Colonic mucosa (tissue), 4 donors: ENCODE measurements at places on chromosomes 5 and 9.

DNA sequence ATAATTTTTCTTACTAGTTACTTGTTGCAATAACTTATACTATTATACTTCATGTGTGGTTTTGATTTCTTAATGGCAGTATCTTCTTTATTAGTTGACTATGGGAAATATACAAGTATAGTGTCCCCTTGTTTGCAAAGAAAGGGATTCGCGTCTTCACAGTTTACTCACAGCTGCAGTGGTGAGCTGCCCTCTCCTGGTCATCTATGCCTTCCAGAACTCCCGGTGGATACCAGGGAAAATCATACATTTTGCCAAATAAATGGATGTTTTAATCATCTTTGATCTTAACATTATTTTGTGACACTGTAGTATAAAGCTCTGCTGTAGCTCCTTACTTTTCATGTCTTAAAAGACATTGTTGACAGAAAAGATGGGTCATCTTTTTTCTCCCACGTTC, 142.0 kb downstream of the ZCCHC7 start:
- DNase-seq, result no peak

DNA sequence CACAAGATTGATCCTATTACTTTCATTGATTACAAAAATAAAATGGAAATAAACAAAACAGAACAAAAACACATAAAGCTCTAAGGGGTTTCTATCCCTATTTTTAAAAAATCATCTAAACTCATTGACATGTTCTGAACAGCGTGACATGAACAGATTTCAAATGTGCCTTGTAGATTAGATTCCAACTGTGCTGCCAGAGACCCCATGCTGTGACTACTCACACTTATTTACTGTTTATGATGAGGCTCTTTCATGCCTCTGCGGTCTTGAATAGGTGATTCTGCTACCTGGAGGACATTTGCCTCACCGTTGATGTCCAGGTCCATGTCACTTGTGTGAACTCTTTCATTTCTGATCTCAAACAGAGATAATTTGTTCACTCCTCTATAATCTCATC, 990.2 kb downstream of the CDH12 start:
- DNase-seq, result no peak

GRCh38 chr9:68941780-68942459, 72.0 kb downstream of the PRKACG start:
- no peak for DNase-seq

- no peak for DNase-seq
Observed at GRCh38 chr5:23631302-23632045, 124.1 kb downstream of the PRDM9 start.

DNA sequence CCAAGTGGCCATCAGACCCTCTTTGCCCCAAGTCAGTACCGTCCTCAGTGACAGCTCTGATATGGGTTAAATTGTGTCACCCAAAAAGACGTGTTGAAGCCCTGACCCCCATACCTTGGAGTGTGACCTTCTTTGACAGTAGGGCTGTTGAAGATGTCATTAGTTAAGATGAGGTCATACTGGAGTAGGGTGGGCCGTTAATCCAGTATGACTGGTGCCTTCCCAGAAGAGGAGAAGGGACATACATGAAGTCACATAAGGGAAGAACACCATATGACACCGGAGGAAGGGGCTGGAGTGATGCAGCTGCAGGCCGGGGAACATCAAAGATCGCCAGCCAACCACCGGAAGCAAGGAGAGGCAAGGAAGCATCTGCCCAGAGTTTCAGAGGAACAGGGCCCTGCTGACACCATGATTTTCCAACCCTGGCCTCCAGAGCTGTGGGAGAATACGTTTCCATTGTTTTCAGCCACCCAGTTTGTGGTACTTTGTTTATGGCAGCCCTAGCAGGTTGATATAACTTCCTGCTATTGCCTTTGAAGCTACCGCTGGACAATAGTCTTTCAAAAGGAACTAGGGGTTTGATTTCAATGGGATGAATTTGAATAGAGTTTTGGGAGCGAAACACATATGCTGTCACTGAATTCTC, 36.4 kb upstream of the CPEB4 start:
- no peak for DNase-seq

DNA sequence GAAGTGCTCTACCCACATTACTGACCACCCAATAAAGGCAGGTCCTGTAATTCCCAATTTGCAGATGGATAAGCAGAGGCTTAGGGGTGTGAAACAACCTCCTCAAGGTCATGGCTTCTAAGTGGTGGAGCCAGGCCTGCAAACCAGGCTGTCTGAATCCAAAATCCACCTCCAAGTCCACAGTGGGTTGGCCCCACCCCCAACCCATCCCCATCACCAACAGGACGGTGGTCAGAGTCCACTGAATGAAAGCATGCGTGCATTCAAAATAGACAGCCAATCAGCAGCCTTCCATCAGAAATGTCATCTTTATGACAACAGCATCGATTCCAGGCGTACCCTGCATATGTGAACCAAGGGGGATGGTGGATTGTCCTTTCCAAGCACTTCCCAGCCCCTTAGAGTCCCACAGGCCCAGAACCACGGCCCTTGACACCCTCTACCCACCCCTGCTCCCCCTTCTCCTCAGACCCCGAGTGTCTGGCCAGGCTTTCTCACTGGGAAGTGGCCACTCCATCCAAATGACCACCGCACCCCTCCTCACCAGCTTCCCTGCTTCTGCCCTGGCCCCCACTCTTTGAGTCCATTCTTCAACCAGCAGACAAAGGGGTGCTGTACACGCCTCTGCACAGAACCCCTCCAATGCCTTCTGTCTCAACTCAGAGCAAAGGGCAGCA, 133.1 kb downstream of the KCNIP1 start:
- no peak for DNase-seq

- DNase-seq, result peak; percentile 27
Observed at GRCh38 chr5:163565931-163566608, 60.7 kb downstream of the MAT2B start.

GRCh38 chr9:91867740-91868139, 82.3 kb downstream of the ROR2 start:
- DNase-seq, result no peak

GRCh38 chr5:6681682-6682081, 31.6 kb upstream of the TENT4A start:
- DNase-seq, result no peak

GRCh38 chr5:139638090-139638735, 9.9 kb upstream of the CXXC5 start:
- DNase-seq, result peak; percentile 85

DNA sequence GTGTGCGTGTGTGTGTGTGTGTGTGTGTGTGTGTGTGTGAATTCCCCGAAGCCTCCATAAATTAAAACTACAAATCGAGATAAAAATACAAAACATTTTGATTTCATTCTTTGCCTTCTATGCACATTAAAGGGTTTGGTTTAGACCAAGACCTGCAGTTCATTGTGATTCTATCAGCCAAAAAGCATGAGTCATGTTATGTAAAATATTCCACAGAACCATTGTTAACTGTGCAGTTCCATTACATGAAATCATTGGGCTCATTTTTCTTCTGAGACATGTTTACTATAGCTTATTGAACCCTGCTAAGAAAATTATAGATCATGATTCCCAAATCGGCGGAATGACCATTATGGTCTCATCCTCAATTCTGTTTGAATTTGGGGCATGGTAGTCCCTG, 11.7 kb downstream of the CAVIN4 start:
- no peak for DNase-seq

GRCh38 chr9:93265972-93266371, 82.0 kb downstream of the WNK2 start:
- DNase-seq, result peak; percentile 18

DNA sequence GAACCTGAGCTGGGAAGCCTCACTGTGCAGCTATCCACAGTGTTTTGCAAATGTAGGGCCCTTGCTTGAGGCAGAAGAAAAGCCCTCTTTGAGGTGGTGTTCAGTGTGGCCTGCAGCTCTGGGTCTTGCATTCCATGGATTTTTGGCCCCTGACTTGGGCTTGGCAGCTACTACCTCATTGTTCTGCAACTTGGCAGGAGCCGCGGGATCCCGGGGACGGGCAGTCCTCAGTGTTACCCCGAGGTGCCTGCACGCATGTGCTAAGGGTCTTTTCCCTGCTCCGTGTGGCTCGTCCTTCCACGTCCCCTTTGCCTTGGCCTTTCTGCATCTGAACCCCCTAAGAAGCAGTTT, 39.8 kb downstream of the NEK6 start:
- DNase-seq, result no peak
